ENCODE measurements at places on chromosomes 1 and 21.
A peak's percentile ranks its signal among the peaks of the same experiment; 100 is the strongest.

GRCh38 chr1:45669859-45670655 lies 16.3 kb downstream of the GPBP1L1 start:
- DNase-seq: no peak

- DNase-seq: no peak
Observed at GRCh38 chr1:78136680-78137079, 90.9 kb downstream of the GIPC2 start.

- DNase-seq: no peak
Observed at GRCh38 chr1:107100331-107100984, 40.4 kb upstream of the NTNG1 start.

DNA sequence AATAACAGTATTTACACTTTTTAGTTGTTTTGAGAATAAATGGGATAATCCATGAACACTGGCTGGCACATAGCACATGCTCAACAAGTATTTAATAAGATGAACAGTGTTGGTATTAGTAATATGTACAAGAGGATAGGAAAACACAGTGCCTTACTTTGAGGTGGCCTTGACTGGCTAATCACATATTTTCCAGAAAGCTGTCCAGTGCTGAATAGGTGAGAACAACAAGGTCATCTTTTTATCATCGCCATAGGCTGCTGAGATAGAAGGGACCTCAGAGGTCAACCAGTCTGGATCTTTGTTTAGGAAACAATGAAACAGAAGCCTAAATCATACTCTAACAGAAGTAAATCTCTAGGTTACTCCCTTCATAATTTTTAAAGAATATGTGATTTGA lies 89.7 kb upstream of the BCL9 start:
- DNase-seq: no peak

DNA sequence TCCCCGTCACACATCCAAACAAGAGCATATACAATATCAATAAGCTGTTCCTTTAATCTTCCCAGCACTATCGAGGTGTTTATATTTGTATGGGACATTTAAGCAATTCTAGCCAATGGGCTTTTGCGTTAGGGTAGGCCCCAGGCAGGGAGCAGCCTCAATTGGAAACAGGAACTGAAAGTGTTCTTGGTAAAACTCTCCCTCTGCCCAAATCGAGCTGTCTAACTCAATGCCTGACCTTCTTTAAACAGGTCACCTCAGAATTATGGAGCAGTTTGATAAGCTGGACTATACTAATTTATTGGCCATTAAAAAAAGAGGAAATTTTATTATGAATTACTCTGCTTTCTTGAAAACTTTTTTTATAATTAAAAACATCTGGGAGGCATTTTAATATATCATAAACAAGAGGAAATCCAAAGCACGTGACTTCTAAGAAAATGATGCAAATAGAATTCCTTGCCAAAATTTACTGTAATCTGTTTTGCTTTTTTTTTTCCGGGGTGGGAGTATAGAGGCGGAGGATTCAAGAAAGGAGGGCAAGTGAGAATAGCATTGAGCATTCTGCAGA lies 498.1 kb downstream of the LMO4 start:
- no peak for DNase-seq

- peak; percentile 53 for DNase-seq
Observed at GRCh38 chr1:246428542-246429308, 78.4 kb downstream of the SMYD3 start.

DNA sequence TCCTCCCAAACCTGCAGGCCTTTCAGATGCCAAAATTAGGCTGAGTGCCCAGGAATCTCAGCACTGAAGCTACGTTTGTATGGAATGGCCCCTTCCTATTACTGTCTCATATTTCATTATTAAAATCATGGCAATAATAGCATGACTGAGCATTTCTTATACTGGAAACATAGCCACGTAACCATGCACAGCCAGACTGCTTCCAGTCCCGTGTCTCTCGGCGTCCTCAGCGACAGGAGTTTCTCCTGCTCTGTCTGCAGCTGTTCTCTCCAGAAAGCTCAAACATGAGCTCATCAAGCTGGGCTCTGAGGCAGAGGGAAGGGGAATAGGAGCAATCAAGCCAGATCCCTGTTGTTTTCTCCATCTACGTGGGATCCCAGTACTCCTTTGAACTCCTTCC lies 104.0 kb downstream of the CDC7 start:
- DNase-seq: no peak

GRCh38 chr1:159208175-159208825 lies 3.6 kb downstream of the ACKR1 start:
- no peak for DNase-seq

DNA sequence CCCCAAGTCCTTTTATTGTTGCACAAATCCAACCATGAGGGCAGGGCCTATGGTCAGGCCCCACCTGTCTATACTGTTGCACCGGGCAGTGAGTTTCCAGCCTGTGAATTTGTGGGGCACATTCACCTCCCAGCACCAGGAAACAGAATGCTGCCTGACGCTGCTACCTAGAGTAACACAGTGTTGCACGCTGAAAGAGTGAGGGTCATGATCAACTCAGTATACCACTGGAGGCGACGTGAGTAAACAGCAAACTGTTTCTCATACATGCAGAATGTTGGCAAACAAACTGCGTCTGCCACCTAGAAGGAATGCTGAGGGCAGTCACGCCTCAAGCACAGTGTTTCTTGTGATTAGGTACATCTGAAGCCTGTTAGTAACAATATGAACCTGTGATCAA lies 13.4 kb upstream of the LRRC47 start:
- DNase-seq: no peak

GRCh38 chr21:46634966-46635323 lies 529 bp upstream of the PRMT2 start:
- no peak for DNase-seq
